ENCODE measurements at places on chromosomes 6 and 20.
A peak's percentile ranks its signal among the peaks of the same experiment; 100 is the strongest.

GRCh38 chr6:67679566-67680296 lies 955.4 kb upstream of the ADGRB3 start:
- DNase-seq, result no peak

- no peak for DNase-seq
These were observed 36.2 kb downstream of the SNX5 start for GRCh38 chr20:17932396-17932795.

DNA sequence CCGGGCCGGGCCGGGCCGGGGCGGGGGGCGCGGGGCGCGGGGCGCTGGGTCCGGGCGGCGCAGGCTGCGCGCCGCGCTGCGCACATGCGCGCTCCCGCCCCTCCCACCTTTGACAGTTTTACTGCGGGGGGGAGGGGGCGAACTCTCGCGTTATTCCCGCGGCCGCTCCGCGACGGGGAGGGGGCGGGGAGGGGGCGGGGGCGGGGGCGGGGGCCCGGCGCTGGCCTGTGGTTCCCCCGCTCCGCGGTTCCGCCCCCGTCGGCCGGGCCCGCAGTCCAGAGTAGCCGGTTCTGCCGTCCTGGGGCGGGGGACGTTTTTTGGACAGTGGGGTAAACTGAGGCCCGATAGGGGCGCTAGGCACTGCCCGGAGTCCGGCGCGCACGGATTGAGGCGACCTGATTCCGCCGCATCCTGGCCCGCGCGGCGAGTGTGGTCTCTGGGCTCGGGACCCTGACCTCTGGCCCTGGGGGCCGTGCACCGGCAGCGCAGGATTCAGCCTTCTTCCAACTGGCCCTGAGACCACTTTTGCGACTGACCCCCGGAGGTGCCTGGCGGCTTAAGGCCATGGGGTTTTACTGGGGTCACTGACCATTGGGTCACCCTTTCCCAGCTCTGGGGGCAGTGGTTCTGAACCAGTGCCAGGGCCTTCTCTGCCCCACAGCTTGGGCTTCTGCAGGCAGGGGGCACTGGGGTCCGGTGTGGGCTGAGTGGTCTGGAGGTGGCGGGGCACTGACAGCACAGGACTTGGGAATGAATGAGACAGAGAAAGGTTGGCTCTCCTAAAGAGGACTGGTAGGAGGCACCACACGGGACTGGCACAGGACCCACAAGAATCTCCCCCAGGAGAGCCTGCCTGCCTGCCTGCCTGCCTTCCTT lies at the start of gene ZNF512B:
Gene ZNF512B (minus strand): TSS at position 93 of the 876 bp plus-strand sequence. CDS start 1,980 bp downstream, outside the sequence.
- DNase-seq, result peak; percentile 76

DNA sequence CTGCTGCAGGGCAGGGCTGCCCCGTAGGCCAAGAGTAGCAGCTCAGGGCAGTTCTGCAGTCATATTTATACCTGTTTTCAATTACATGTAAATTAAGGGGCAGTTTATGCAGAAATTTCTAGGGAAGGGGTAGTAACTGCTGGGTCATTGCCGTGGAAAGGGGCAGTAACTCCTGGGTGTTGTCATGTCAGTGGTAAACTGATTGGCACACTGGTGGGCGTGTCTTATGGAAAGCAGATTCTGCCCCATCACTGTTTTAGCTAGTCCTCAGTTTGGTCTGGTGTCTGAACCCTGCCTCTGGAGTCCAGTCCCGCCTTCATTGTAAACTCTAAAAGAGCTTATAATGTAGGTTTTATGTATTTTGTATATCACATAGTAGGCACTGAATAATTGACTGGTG lies 22.1 kb downstream of the MAP3K4 start:
- DNase-seq, result no peak

DNA sequence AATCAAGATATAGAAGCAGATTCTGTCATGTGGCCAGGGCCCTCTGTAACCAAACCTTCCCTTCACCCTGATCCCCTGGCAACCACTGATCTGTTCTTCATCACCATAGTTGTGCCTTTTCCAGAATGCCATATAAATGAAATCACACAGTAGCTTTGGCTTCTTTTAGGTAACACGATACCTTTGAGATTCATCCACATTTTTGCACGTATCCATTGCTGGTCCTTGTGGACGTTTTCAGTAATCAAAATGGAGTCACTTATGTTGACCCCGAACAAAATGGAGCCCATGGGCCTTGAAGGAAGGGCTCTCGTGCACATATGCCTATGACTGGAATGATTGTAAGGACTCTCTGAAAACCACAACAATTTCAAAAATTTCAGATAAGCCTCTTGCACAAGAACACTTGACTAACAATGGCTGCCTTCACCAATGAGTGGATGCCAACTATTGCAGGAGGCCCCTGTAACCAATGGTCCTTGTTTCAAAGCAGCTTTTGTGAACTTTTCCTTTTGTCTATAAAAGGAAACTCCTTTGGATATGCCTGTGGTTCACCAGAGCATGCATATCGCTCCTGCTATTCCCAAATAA lies 84.3 kb upstream of the RALY start:
- no peak for DNase-seq
